Fibroblast of lung (primary cell): ENCODE measurements at places on chromosomes 4 and X.

- no peak for DNase-seq
- no peaks in the 10 kb centered on the region for H3K4me1 ChIP-seq
- H3K4me3 ChIP-seq = no peak overlapping the region
- no peaks in the 10 kb centered on the region for H3K36me3 ChIP-seq
- no peaks in the 10 kb centered on the region for H3K27me3 ChIP-seq
- no peak overlapping the region for H3K27ac ChIP-seq
Observed at GRCh38 chrX:114599305-114599704, 15.4 kb downstream of the HTR2C start.

DNA sequence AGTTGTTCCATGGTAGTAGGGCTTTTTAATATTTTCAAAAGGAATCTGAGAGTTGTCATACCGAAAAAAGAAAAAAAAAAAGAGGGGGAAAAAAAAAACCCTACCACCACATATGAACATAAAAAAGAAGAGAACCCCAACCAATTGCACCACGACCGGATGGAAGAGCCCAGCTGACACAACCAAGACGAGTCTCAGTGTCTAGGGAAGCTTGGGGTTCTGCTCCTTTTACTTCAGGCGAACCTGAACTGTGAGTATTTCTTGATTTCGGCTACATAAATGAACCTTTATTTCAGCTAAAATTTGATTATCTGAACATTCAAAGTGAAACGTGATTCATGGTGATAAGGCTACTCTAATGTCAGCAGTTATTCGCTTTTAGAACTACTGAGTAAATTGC, at the start of gene GPR34:
GPR34 (plus strand) TSS at position 139 of the 400 bp plus-strand sequence. CDS start 6,661 bp downstream, outside the sequence.
- H3K4me3 ChIP-seq = no peak within 1 kb of the TSS
- H3K4me1 ChIP-seq = no peaks in the 10 kb centered on the region
- no peaks in the 10 kb centered on the region for H3K36me3 ChIP-seq
- H3K27ac ChIP-seq = no peak within 1 kb of the TSS
- no peak for DNase-seq

- H3K36me3 ChIP-seq = no peaks in the 10 kb centered on the region
- H3K4me1 ChIP-seq = no peaks in the 10 kb centered on the region
- H3K4me3 ChIP-seq = no peak overlapping the region
- no peaks in the 10 kb centered on the region for H3K27me3 ChIP-seq
- H3K27ac ChIP-seq = no peak overlapping the region
Observed at GRCh38 chrX:122094611-122095010, 1047.2 kb downstream of the GLUD2 start.

DNA sequence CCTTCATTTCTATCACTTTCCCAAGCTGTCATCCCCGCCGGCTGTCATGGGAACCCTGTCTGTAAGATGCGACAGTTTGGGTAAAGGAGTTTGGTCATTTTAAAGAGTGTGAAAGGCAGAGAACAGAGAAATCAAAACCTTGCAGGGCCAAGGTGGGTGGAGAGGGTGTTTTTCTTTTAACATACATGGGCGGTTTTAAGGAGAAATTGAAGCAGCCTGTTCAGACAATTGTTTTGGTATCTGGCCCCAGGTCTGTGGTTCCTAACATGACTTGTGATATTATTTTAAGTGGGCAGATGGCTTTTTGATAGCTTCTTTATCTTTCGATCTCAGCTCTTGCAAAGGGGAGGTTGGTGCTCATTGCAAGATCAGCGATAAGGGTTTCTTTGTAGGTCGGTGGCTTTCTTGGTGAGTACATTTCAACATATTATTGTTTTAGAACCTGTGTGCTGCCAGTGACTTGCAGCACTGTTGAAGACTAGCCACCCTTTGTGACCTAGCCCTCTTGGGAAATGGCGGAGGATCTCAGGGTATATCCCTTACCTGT, 3.7 kb downstream of the PPP1R3F start:
- DNase-seq = no peak
- H3K36me3 ChIP-seq = no peaks in the 10 kb centered on the region
- H3K27ac ChIP-seq = no peak overlapping the region
- no peaks in the 10 kb centered on the region for H3K27me3 ChIP-seq

DNA sequence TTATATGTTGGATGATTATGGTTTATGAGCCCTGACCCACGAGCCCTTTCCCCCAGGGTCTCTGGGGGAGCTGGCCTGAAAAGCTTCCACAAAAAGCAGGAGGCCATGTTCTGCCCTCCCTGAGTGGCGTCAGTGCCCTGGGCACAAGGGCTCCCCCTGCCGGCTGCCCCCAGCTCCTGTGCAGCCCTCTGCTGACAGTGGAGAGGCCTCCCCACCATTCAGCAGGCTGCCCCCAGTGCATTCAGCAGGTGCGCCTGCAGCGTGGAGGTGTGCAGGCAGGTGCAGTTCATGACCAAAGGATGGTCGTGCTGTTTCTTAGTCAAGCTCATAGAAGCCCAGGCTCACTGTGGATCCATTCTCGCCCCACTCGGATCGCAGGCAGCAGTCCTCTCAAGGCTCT, 12.5 kb upstream of the S100P start:
- peaks cover 3% of the 10 kb centered on the region for H3K36me3 ChIP-seq
- H3K4me1 ChIP-seq = no peaks in the 10 kb centered on the region
- H3K27me3 ChIP-seq = no peaks in the 10 kb centered on the region
- no peak overlapping the region for H3K27ac ChIP-seq
- H3K4me3 ChIP-seq = no peak overlapping the region
- DNase-seq = no peak

DNA sequence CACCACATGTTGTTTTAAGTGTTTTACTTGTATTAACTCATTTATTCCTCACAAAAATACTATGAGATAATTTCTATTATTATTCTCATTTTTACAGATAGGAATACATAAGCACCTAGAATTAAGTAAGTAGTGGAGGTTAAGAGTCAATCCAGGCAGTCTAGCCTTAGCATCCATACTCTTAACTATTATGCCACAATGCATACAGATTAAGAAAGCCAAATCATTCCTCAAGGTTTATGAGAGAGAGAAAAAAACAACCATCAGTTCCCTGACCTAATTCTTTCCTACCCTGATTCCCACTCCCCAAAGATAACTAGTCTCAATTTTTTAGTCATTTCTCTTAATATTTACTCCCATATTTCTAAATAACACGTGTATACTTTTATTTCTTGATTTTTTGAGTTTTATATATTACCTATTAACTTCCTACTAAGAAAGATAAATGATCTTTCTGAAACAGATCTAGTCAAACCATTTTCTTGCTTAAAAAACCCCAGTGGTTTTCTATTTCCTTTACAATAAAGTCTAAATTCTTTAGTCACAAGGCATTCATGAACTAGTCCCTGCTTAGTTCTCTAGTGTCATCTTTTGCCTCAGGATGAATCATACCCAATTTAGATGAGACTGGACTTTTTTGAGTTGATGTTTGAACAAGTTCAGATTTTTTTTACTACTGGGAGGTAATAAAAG, 16.0 kb downstream of the UBA6 start:
- peaks cover 5% of the 10 kb centered on the region for H3K4me1 ChIP-seq
- DNase-seq = peak; percentile 21
- no peaks in the 10 kb centered on the region for H3K27me3 ChIP-seq
- no peak overlapping the region for H3K4me3 ChIP-seq
- no peak overlapping the region for H3K27ac ChIP-seq
- H3K36me3 ChIP-seq = peaks cover 2% of the 10 kb centered on the region

DNA sequence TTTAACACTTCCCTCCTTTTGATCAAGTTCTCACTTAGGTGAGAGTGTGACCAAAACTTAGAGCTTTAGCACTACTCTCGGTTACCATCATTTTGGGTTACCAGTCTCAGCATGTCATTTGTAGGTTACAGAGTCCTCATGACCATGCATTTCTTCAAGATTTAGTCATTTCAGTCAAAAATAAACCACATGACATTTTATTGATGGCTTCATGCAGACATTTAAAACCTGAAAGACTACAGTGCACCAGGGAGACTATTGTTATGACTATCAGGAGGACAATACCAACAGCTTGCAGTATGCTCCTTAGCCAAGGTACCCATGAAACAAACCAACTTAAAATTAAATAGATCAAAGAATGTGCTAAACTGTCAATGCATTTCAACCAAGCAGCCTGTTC, 498.1 kb upstream of the FSTL5 start:
- no peak overlapping the region for H3K27ac ChIP-seq
- H3K36me3 ChIP-seq = no peaks in the 10 kb centered on the region
- H3K27me3 ChIP-seq = no peaks in the 10 kb centered on the region
- H3K4me3 ChIP-seq = no peak overlapping the region
- no peak for DNase-seq
- no peaks in the 10 kb centered on the region for H3K4me1 ChIP-seq

- peak overlapping the region; percentile 91 for H3K4me3 ChIP-seq
- no peaks in the 10 kb centered on the region for H3K27me3 ChIP-seq
- no peaks in the 10 kb centered on the region for H3K36me3 ChIP-seq
- H3K4me1 ChIP-seq = peaks cover 3% of the 10 kb centered on the region
- peak; percentile 49 for DNase-seq
Observed at GRCh38 chr4:48780865-48781214, 761 bp upstream of the FRYL start.
